ENCODE measurements at places on chromosomes 12 and 14. TPM values are rescaled to one million over a fixed set of nuclear protein-coding genes. Genes with fewer than 3 reads are reported as not detected.

DNA sequence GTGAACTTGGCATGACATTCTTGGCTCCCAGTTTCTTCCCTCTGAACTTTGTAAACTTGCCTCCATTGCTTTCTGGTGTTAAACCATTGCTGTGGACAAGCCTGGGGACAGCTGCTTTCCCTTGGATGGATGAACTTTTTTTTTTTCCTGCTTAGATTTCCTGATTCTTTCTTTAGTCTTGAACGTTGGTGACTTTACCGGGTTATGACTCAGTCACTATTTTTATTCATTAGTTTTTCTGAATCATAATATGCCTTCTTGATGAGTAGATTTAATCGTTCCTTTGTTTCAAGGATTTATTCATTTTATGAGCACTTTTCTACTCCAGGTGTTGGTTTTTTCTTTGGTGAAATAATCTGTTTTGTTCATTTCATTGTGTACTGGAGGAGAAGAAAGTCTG lies 155.0 kb upstream of the RTL1 start:
- no peak for DNase-seq

DNA sequence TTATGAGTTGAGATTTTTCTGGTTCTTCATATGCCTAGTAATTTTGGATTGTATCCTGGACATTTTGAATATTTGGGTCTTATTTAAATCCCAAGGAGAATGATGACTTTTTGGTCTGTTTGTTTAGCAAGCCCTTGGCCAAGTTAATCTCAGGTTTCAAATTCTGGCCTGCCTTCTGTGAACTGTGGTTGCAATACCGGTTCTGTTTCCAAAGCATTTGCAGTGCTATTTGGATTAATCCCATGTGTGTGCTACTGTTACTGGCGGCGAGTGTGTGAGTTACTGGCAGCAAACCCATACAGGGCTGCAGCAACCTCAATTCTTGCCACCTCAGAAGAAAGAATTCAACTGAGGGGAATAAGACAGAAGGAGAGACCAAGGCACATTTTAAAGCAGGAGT lies 51.1 kb downstream of the TMEM260 start:
- no peak for DNase-seq

DNA sequence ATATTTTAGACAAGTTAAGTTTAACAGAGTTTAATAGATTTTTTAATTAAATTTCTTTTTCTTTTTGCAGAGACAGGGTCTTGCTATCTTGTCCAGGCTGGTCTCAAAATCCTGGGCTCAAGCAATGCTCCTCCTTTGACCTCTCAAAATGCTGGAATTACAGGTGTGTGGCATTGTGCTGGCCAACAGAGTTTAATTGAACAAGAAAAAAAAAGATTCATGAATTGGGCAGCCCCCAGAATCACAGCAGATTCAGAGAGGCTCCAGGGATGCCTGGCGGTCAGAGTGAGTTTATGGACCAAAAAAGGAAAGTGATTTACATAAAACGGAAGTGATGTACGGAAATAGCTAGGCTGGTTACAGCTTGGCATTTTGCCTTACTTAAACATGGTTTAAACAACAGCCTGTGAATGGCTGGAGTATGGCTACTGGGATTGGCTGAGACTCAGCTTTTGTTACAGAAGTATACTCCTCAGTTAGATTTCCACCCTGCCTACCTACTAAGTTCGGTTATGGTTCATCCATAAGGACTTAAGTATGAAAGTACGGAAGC lies 14.5 kb upstream of the TESPA1 start:
- DNase-seq, result no peak

- no peak for DNase-seq
Measured at GRCh38 chr14:61231810-61232209, 49.3 kb downstream of the TMEM30B start.

DNA sequence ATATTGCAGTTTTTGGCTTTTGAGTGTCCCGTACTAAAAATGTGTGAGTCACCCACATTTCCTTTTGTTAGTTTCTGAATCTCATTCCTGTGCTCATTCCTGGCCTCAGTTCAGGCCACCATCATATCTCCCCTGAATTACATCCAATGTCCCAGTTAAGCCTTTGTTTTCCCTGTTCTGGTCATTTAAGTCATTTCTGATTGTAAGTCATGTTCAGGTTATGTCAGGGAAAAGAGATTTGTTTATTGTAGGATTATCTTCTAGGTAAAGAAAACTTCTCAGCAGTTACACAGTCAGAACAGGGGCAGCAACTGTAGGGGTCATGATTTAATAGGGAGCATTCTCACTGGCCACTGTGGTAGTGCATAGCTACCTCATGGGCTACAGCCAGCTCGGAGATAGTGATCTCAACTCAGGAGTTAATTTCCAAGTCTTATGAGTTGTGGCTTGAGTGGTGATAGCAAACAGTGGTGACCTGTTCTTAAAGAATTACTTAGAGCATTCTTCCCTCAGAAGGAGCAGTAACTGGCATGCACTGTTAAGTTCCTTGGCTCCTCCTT lies 6.7 kb downstream of the DDX47 start:
- DNase-seq, result no peak

DNA sequence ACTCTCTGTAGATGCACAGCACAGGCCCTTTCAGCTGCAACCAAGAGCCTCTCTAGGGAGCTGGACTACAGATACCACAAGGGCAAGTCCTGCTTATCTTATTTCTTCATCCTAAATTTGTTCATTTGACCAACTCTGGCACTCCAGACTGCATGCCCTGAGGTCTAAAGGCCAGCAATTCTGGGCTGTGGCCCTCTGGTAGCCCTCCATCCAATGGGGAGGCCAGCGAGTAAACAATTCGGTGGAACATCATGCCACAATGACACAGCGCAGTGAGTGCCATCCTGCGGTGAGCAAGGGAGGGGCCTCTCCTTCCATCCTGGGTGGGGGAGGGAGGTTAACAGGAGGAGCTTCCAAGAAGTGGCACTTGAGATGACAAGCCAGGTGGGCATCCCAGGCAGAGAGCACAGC lies 652 bp upstream of the SELPLG start:
- DNase-seq, result no peak

GRCh38 chr14:103398427-103399195 lies 13.4 kb downstream of the MARK3 start:
- DNase-seq, result no peak

DNA sequence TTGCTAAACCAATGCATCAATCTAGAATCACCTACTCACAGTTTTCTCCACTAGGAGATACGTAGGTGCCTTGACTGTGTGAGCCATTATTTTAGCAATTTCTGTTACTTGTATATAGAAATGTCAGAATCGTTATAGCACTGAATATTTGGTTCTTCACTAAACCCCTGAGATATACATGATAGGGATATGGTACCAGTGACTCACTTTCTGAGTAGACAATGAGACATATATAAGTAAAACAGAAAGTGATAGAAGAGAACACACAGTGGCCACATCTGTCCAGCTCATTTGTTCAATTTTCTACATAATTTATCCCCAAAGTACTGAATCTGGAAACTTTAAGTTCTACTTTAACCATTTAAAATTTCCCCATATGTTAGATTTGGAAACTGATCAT lies 1505.5 kb upstream of the TMEM132C start:
- no peak for DNase-seq

GRCh38 chr12:56129942-56130495 lies 2.0 kb downstream of the ESYT1 start:
- DNase-seq, result no peak

DNA sequence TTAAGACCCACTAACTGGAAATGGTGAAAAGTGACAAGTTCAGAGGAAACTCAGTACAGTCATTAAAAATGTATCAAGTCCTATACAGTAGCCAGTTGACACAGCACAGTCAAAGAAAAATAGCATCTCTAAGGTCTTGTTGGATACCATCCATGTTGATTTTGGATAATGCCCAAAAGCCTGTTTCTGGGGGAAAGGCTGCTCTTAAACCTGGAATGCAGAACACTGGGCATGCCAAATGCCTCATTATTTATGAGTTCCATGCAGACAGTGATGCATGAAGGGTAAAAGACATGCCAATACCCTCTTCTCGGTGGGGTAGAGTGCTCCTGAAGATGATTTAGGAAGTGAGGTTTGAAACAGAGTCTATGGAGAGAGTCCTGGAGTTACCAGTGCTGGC lies 29.6 kb downstream of the KCNK13 start:
- no peak for DNase-seq

- DNase-seq, result peak; percentile 81
Measured at GRCh38 chr14:81324011-81324410, 76.1 kb downstream of the STON2 start.

- peak; percentile 91 for DNase-seq
Measured at GRCh38 chr12:6899837-6900519, 4.6 kb upstream of the LRRC23 start.

DNA sequence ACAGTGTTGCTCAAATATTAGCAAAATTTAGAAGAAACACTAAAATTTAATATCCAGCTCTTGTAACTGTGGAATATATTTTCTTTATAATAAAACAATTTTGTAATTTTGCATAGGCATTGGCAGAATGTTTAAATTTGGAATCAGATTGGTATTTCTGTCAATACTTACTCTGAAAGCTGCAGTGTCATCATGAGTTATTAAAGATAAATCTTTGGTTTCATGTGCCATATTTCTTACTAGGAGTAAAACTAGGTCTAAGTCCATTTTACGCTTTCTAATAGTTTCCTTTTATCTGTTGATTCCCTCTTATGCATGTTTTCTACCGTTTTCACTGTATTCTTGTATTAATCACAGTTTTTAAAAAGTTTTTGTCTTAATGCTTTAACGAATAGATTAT lies 49.7 kb downstream of the CCDC91 start:
- no peak for DNase-seq

- no peak for DNase-seq
Measured at GRCh38 chr12:89947437-89948270, 239.0 kb upstream of the ATP2B1 start.

DNA sequence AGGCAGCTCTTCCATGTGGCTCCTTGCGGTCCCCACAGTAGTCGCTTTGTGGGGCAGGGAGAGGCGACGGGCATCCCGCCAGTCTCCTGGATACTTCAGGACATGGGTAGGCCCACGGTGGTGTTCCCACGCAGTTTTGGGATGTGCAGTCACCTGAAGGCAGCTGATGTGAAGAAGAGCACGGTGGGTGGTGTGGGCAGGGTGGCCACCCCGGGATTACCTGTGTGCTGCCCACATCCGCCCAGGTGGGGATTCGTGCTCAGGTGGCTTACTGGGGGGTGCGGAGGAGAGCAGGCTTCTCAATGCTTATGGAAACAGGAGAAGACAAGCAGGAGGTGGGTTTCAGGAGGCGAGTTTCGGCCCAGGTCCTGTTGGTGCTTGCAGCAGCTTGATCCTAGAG lies 28.4 kb upstream of the TDRD9 start:
- no peak for DNase-seq

DNA sequence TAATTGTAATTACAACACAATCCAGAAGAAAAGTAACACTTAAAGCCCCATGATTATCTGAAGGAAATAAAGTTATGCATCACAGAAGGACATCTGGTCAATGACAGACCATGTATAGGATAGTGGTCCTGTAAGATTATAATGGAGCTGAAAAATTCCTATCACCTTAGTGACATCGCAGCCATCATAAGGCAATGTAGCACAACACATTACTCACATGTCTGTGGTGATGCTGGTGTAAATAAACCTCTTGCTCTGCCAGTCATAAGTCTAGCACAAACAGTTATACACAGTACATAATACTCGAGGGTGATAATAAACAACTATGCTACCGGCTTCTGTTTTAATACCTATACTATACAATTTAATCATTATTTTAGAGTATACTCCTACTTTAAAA lies 11.2 kb downstream of the ATG2B start:
- no peak for DNase-seq

DNA sequence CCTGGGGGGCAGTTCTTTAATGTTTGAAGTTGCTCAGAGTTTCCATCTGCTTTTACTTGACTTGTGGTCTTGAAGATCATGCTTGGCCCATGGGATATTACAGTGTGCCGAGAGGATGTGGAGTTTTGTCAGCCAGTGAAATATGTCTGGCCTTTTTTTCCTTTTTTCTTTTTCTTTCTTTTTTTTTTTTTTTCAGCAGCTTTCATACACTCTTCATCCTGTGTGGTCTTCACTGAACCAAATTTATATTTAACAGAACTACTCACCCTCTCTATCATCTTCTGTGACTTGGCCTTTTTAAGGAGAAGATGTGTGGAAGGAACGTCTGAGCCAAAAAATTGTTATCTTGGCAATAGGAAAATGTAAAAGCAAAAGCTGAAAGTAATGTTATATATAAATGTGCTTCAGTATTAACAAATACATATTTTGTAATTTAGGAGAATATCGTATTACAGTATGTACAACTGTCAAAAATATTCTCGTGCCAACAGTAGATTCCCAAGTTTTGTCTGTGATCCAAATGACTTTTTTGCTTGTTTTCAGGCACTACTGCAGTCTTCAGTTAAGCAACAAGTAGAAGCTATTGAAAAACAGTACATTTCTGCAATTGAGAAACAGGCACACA lies 200.6 kb downstream of the CCDC91 start:
- no peak for DNase-seq

GRCh38 chr14:37150414-37150813 lies 22.0 kb downstream of the SLC25A21 start:
- DNase-seq, result no peak

GRCh38 chr12:116813271-116814041 lies 67.8 kb downstream of the HRK start:
- DNase-seq, result no peak

DNA sequence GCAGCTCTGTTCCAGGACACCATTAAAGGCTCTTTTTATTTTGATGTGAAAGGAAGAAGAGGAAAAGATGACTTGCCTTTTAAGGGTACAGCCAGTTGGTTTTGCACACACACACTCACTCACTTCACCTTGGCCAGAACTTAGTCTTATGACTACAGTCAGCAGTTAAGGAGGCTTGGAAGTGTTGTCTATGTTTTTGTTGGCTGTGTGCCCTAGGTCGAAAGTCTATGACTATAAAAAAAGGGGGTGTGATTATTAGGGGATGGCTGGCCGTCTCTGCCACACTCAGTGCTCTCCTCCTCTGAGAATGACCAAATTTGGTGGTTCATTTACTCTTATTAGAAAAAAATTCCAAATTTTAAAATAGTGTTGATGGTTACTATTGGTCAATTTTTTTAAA lies 139.5 kb upstream of the OTX2 start:
- DNase-seq, result peak; percentile 27

- DNase-seq, result no peak
Measured at GRCh38 chr14:105139212-105139825, 29.3 kb downstream of the JAG2 start.

- DNase-seq, result no peak
Measured at GRCh38 chr14:54975856-54976255, 51.0 kb downstream of the WDHD1 start.

KLHDC1 gene
- 0.94 TPM for total RNA-seq

GDF3 gene
- not detected for total RNA-seq

PLEK2 gene
- 71.6 TPM for total RNA-seq

ADGRD1 gene
- 3.5 TPM for total RNA-seq

KLRC4 gene
- 0.80 TPM for total RNA-seq

NFATC4 gene
- total RNA-seq, result 24.0 TPM

DIABLO gene
- 56.6 TPM for total RNA-seq

LHX5 gene
- not detected for total RNA-seq

AMIGO2 gene
- total RNA-seq, result 2.0 TPM

NANOG gene
- 0.40 TPM for total RNA-seq

AQP5 gene
- not detected for total RNA-seq

RGS6 gene
- total RNA-seq, result 0.45 TPM

KERA gene
- not detected for total RNA-seq

POTEG gene
- not detected for total RNA-seq

OR6C2 gene
- not detected for total RNA-seq
